ENCODE measurements at places on chromosomes 4 and X.

DNA sequence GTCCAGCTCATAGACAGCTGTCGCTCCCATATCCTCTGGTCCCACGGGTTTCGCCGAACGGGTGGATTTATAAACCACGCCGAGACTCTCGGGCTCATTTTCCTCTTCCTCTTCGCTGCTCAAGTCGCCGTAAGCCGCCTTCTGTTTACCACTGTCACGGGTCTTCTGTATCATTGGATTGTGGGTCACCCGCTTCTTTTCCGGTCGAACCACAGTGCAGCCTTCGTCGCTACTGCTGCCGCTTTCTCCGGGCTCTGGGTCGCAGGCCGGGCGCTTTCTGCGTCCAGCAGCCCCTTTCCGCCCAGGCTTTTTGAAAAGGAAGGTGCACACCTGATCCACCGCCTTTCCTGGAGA, 311 bp downstream of the RNF113A start:
- DNase-seq = no peak

DNA sequence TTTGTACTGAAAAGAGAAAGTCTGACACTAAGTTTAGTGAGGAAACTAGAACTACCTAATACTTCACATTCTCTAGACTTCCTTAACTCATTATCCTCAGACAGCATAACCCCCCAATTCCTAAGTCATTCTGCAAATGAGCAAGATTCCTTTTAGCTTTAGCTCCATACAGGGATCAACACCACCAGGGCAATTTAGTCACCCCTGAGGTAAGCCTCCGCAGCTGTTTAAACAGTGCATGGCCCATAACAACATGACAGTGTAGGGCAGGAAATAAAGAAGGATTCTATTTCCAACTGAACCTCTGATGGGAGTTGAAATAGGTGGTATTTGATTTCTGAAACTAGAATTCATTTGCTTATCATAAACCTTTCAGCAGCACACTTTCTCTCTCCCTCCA, 112.8 kb upstream of the DKK2 start:
- DNase-seq = no peak

DNA sequence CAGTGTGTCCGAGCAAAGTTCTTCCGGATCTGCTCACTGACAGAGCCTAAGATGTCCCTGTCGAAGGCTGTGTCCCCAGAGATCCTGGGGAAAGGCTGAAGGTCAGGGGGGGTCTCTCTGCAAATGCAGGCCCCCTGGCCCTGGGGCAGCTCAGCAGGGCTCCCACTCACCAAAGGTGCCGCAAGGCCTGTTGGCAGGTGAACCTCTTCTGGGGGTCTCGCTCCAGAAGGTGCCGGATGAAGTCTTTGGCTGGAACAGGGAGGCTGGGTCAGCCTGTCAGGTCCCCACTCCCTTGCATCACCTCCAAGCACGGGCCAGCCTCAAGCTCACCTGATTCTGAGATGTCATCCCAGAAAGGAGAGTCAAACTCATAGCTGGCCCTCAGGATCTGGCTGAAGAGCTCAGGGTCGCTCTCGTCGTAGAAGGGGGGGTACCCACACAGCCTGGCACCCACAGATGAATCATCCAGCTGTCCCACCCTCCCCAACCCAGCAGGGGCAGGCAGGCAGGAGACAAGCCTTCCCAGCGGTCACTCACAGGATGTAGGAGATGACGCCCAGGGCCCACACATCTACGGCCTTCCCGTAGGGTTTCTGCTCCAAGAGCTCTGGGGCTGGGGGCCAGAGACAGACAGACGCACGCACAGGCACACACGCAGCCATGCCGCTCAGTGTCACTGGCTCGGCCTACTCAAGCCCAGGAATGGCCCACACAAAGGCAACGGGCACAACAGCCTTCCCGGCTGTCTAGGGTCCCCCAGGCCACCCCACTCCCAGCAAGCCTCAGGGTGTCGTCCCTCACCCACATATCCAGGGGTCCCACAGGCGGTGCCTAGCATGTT, 2.6 kb downstream of the PNCK start:
- DNase-seq = no peak

DNA sequence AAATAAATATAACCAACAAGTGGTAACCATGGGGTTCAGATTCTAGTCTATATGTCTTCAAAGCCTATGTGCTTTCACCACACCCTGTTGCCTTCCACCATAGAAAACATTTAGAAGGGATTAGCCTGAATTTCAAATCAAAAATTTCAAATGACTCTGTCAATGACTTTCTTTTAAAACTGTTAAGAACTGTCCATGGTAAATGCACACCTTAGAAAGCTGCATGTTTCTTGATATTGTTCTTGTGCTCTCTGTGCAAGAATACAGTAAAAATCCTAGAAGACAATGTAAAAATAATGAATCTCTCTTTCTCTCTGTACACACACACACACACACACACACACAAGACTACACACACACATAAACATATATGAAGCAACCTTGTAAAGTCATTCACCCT, 74.6 kb upstream of the EXOC1L start:
- DNase-seq = no peak

- no peak for DNase-seq
Observed at GRCh38 chr4:90127223-90127705, at the start of gene CCSER1. Gene CCSER1, plus strand, starts transcription at chr4:90127394.

DNA sequence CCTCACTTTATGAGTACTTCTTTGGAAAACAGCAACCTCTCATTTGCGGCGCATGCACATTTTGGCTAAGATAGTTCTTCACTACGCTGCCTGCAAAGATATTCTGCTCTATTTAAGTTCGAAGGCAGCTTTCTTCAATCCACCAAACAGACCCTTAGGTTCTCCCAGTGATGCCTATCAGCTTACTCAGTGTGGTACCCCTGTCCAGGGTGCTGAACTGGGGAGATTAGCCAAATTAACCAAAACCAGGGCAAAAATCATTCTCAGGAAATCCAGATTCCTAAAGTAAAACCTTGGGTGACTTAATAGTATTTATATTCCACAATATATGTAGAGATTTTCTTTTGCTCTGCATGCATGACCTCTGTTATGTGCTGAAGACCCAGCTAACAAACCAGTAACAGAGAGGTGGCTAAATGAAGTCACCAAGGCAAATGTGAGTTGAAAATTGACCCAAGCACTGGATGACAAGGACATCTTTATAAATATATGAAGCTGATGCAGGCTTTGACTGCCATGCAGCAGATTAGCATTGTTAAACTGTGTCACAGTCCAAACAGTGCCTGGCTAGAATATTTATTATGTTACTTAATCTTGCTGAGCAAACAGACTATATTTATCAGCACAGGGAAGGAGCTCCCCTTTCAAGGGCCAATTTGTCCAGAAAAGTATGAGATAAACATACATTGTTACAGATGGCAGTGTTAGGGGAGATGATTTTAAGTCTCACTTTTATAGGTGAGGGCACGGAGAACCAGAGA, 418.2 kb downstream of the STIM2 start:
- DNase-seq = no peak

DNA sequence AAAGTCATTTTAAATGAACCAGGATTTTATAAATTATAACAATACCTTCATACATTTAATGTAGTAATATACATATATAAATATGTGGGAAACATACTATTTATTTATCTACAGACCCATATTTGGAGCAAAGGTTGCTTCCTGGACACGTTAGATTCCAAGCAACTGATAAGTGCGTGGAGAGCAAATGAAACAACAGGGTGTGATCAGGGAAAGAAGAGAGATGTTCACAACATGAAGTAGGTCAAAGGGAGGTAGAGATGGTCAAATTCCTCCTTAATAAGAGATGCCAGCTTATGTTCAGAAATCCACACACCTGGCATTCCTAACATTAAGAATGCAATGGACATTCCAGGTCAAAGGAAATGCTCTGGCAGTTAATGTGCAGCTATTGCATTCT, 53.1 kb upstream of the HPGD start:
- no peak for DNase-seq

DNA sequence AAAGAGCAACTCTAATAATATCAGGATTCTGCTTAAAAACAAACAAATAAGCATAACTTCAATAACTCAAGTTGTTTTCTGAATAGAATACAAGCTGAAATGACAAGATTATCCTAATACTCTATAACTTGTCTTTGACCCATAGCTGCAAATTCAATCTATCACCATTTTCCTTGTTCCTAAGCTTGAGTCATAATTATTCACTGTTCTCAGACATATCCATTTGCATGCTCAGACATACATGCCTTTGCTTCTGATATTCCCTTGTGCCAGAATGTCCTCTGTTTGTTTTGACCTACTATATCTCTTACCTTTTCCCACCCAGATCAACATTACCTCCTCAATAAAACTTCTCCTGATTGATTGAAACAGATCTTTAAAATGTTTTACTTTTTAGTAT, 109.7 kb downstream of the SNCA start:
- DNase-seq = no peak

GRCh38 chr4:164221631-164222030, 532.3 kb upstream of the SMIM31 start:
- no peak for DNase-seq

DNA sequence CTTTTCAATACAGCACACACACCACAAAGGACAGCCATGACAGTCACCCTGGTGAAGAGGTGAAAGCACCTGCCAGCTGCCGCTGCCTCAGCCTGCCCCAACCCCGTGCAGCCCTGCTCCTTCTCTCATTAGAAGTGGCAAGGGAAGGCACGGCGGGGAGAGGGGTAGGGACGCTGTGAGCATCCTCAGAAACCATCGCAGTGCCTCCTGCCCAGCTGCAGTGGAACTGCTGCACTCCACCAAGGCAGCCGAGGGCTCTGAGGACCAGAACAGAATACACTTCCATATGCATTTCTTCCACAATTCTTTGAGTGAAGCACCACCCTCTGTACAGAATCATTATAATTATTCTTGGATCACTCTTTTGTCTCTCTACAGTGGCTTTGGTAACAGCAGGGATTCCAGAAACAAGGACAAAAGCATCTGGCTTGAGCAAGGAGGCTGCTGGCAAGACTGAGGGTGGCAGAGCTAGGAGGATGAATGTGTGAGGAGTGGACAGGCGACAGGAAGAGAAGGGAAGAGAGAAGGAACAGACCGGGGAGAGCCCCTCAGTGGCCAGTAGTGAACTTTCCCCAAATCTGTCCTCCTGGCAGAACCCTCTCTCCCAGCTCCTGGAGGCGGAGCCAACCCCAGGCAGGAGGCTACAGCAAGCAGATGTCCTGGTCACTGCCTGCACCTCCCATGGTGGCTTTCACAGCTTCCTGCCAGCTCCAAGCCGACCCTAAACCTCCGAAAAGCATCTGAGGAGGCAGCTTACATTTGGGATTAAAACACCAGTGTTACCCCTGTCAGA, 73.2 kb downstream of the MTNR1A start:
- no peak for DNase-seq

DNA sequence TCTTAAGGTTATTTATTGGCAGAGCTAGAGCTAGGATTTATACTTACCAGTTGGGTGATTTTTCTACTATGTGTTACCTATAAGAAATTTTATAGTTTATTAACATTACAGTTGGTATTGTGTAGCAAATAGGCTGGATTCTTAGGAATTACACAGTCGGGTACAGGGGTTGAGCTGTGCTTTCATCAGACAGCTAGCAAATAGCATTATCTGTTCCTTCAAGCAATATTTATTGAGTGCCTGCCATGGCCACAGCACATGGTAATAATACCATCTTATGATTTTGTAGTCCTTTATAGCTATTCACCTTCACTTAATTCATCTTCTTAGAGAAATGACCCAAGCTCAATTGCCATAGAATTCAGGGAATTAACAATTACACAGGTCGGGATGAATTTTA, 109.4 kb upstream of the PACRGL start:
- no peak for DNase-seq
